Cardiac fibroblast (primary cell): ENCODE measurements at places on chromosomes 3 and 15.

GRCh38 chr15:31135523-31135922 is 34.0 kb upstream of the TRPM1 start:
- DNase-seq, result no peak

- DNase-seq, result no peak
These were observed 15.5 kb upstream of the BCHE start for GRCh38 chr3:165852711-165853110.

GRCh38 chr3:49719214-49719884 is at the start of gene AMIGO3:
TSS of gene AMIGO3 (minus strand) at chr3:49719684. CDS start at chr3:49719465, 219 bp downstream.
- DNase-seq, result peak; percentile 94

DNA sequence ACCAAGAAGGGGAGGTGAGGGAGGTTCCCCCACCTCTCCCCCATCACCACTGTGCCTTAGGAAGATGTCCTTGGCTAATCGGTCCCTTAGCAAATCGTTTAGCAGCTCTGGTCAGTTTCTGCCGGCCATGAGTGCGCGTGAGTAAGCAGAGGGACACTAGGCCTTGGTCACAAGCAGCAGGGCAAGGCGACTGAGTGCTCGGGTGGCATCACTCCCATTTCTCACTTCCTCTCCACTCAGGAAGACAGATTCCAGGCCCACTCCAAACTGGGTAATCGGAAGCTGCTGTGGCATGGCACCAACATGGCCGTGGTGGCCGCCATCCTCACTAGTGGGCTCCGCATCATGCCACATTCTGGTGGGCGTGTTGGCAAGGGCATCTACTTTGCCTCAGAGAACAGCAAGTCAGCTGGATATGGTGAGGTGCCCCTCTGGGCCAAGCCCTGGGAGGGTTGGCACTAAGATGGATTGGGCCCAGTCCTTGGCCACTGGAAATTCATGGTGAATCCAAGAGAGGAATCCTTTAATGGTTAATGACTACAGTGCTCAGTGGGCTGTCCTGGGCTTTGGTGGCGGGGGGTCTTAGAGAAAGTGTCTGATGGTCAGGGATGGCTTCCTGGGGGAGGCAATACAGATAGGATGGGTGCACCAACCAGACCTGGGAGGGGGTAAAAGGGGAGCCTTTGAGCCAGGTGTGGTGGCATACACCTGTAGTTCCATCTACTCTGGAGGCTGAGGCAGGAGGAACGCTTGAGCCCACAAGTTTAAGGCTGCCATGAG is 4.0 kb downstream of the PARP3 start:
- DNase-seq, result no peak

DNA sequence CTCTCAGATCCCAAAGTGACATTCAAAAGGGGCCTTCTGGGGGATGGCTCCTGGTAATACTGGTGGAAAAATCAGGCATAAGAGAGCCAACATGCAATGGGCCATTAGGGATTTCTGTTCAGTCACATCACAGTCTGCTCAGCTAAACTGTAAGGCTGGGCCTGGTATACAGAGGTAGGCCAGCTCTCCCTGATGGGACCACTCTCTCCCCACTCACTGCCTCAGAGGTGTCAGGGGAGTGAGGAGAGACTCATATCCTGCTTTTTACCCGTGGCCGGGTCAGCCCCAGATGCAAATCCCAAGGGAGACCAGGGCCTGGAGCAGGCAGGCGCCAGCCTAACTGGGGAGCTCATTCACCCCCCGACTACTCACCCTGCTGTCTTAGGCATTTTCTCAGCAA is 48.1 kb upstream of the TPM1 start:
- no peak for DNase-seq

DNA sequence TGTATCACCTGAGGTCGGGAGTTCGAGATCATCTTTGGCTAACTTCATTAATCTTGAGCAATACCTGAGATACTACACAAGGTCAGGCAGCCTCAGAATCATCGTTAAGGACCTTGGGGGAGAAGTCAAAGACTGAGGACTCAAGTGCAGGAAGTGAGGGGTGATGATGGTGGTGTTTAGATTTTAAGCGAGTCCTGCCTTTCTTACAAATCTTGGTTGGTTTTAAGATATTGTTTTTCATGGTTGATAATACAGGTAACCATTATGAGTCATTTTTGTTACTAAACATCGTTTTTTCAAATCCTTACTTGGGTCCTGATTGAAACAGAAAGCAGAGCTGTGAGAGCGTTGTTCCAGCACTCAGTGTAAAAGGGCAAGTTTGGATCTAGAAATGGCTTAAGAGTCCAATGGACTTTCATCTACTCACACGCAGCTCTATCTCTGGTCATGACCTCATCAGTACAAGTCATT is 4.1 kb downstream of the RASGRP1 start:
- DNase-seq, result no peak

GRCh38 chr15:55044162-55044561 is 152.6 kb downstream of the RSL24D1 start:
- no peak for DNase-seq

DNA sequence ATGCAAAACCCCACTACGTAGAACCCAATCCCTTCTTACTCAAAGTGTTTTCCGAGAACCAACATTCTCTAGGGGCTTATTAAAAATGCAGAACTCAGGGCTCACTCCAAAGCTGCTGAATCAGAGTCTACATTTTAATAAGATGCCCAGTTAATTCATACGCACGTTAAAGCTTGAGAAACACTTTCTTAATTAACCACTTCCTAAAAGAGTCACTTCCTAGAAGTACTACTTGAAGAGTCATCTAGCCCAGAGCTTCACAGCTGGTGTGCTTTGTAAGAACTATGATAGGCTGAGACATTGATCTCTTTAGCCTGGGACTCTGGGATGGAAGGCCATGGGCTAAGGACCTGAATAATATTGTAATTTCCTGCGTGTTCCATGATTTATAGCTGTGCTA is 9.0 kb downstream of the COL6A5 start:
- peak; percentile 5 for DNase-seq

GRCh38 chr3:101185341-101185740 is 135.0 kb downstream of the IMPG2 start:
- DNase-seq, result peak; percentile 47

DNA sequence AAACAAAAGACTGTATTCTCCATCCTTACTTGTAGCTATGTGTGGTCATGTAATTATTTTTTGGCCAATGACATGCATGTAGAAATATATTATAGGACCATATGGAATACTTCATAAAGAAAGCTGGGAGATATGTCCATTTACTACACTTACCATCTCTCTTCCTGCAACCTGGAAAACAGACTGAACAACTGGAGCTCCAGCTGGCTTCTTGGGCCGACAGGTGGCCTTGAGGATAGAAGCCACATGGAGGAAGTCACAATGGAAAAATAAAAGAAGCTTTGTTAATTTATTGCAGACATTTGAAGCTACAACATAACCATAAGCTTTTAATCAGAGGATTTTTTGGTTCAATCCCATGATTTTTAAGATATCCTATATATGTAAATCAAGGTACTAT is 167.9 kb upstream of the CBLB start:
- no peak for DNase-seq

- no peak for DNase-seq
These were observed 264.0 kb downstream of the TIGIT start for GRCh38 chr3:114557791-114558190.

GRCh38 chr15:38134252-38134651 is 118.4 kb upstream of the SPRED1 start:
- no peak for DNase-seq

DNA sequence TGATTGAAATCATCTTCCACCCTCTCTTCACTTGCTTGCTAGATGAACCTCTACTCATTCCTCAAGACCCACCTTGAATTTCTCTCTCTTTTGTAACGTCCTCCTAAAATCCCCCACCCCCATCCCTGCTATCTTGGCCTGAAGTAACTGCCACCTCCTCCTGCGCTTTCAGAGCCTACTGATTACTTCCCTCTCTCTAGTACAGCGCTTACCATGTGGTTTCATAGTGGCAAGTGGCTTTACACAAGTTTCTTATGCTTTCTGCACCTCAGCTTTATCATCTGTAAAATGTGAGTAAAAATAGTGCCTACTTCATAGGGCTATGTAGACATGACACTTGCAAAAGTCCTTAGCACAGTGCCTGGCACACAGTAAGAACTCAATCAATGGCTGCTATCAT is 28.7 kb upstream of the DAZL start:
- no peak for DNase-seq

- DNase-seq, result no peak
These were observed 18.9 kb downstream of the RGMA start for GRCh38 chr15:93070132-93070531.

DNA sequence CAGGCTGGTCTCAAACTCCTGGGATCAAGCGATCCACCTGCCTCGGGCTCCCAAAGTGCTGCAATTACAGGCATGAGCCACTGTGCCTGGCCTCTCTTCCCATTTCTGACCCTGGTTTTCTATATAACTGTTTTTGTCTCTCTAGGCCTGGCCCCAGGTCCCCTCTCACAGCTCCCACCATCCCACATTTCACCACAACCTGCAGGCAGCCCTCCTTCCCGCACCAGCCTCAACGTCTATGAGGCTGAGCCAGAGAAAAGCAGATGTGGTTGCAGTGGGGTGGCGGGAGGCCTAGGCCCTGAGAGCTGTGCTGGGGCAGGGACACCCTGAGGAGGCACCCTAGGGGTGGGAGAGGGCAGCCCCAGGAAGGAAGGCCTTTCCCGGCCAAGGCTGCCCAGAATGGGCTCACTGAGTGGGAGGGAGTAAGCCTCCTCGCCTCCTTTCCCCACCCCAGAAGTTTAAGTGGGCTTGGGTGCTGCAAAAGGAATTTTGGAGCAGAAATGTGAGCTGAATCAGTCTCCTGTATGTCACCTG is 99.7 kb downstream of the LSM3 start:
- no peak for DNase-seq

DNA sequence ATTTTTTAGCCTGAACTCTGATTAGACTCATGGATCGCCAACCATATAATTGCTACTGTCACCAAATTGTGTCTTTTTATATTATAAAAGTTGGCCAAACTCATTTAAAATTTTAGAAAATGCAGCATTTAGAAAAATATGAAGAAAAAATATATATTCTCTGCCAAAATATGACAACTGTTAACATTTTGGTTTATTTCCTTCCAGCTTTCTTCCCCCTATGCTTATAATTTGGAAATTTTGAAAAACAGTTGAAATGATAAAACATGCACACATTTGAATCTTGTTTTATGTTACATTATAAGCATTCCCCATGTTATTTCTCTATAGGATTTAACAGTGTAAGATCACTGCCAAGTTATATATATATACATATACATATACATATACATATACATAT is 1112.8 kb downstream of the TUSC7 start:
- no peak for DNase-seq

GRCh38 chr15:55003965-55004873 is 192.5 kb downstream of the RSL24D1 start:
- DNase-seq, result no peak

DNA sequence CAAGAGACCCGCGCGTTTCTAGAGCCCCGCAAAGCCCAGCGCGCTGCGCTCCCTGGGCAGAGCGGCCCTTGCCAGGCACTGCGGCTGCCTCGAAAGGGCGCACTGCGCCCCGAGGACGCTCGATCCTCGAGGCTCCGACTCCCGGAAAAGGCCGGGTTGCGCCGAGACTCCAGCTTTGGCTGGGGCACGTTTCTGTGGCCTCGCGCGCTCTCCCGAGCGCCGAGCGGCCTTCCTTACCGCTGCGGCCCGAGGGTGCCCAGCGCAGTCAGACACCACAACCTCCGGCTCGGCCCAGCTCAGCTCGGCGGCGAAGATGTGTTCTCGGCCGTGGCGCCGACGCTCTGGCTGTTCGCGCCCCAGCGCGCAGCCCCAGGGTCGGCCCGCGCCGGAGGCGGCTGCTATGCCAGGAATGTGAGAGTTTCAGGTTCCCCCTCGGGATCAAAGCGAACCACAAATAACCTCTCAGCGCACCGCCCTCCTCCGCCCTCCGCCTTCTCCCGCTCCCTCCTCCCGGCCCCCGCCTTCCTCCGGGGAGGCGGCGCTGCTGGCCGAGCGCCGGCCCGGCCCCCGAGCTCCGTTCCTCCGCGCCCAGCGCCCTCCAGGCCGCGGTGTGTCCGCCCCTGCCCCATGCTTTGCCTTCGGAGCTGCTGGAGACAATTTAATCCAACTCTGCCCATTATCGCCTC is at the start of gene AMOTL2:
AMOTL2 (minus strand) TSS at position 343 of the 686 bp plus-strand sequence. CDS start 3,014 bp downstream, outside the sequence.
- DNase-seq, result peak; percentile 98
